ENCODE measurements at places on chromosomes 2 and 18.

- DNase-seq: no peak
Measured at GRCh38 chr2:215107216-215108056, 31.0 kb downstream of the ABCA12 start.

GRCh38 chr2:181607629-181608590 lies 49.0 kb downstream of the CERKL start:
- no peak for DNase-seq

DNA sequence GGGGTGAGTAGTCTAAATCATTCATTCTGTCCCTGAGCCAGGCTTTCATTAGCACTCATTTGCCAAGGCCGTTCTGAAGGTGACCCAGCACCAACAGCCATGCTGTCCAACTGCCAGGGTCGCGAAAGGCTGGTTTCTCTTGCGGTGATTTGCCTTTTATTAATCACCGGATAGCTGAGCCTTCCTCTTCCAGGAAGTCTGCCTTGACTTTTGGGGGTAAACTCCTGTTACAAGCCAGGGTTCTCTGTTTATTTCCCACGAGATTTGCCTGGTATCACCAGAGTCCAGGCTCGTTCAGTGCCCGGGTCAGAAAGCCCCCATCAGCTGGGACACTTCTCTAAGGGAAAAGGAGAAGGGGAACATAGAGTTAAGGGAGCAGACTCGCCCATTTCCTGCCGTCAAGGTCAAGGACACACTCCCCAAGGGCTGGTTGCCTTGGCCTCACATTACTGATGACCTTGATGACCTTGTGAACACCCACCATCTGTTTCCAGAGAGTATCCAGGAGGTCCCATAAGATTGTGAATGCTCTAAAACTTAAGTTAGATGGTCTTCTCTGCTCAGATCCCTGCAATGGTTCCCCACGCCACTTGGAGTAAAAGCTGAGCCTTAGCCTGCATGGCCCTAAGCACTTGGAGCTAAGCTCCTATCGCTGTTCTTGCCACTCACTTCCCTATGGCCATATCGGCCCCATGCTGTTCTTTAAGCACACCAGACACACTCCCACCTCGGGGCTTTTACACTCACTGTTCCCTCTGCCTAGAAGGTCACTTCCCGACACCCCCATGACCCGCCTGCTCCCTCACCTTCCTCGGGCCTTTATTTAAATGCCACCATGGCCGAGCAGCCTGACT lies 118.0 kb upstream of the STPG4 start:
- no peak for DNase-seq

GRCh38 chr2:96893289-96894150 lies 23.6 kb upstream of the SEMA4C start:
- DNase-seq: no peak

- peak; percentile 35 for DNase-seq
Measured at GRCh38 chr2:68832233-68832869, 38.8 kb downstream of the BMP10 start.
